Endothelial cell of umbilical vein (primary cell): ENCODE measurements at places on chromosomes 7 and 10. TPM values are rescaled to one million over a fixed set of nuclear protein-coding genes. Genes with fewer than 3 reads are reported as not detected.

Gene RADIL
- total RNA-seq = 1.0 and 2.5 TPM in 2 replicates

Gene RNF148
- 0.83 and 0.95 TPM in 2 replicates for total RNA-seq

Gene CLDN3
- total RNA-seq = 0.62 and 0.95 TPM in 2 replicates

Gene ABCB1
- total RNA-seq = 7.1 and 13.4 TPM in 2 replicates

Gene WDR86
- not detected in 2 replicates for total RNA-seq

Gene IFIT1B
- not detected in 2 replicates for total RNA-seq

Gene SORBS1
- 3.2 and 7.9 TPM in 2 replicates for total RNA-seq

Gene FAM24B
- total RNA-seq = 8.5 and 10.6 TPM in 2 replicates

Gene SUN3
- not detected in 2 replicates for total RNA-seq

Gene CCDC136
- 3.2 and 3.3 TPM in 2 replicates for total RNA-seq

Gene SPDYE8
- not detected in 2 replicates for total RNA-seq

Gene KLF6
- 307 and 330 TPM in 2 replicates for total RNA-seq

Gene ITPRID1
- total RNA-seq = not detected in 2 replicates

Gene PRSS58
- not detected in 2 replicates for total RNA-seq

Gene OIT3
- 0.15 TPM in 1 of 2 replicates, not detected in the other for total RNA-seq

Gene CALML3
- total RNA-seq = not detected in 2 replicates

Gene ANKMY2
- total RNA-seq = 9.8 and 11.6 TPM in 2 replicates

Gene CALY
- total RNA-seq = not detected in 2 replicates

Gene GCK
- total RNA-seq = 0.32 and 0.51 TPM in 2 replicates

Gene FOXI2
- total RNA-seq = not detected in 2 replicates
